ENCODE measurements at places on chromosomes 2 and 18.

GRCh38 chr2:42792583-42793333, at the start of gene HAAO:
Gene HAAO, minus strand, starts transcription at chr2:42792583. Its CDS starts 47 bp downstream, at chr2:42792536.
- peak; percentile 25 for DNase-seq

- DNase-seq, result peak; percentile 54
Observed at GRCh38 chr2:235779444-235779896, 285.6 kb downstream of the AGAP1 start.

GRCh38 chr18:57698571-57699276, 77.1 kb upstream of the NARS1 start:
- no peak for DNase-seq

- no peak for DNase-seq
Observed at GRCh38 chr2:75994759-75995158, 284.0 kb upstream of the GCFC2 start.

DNA sequence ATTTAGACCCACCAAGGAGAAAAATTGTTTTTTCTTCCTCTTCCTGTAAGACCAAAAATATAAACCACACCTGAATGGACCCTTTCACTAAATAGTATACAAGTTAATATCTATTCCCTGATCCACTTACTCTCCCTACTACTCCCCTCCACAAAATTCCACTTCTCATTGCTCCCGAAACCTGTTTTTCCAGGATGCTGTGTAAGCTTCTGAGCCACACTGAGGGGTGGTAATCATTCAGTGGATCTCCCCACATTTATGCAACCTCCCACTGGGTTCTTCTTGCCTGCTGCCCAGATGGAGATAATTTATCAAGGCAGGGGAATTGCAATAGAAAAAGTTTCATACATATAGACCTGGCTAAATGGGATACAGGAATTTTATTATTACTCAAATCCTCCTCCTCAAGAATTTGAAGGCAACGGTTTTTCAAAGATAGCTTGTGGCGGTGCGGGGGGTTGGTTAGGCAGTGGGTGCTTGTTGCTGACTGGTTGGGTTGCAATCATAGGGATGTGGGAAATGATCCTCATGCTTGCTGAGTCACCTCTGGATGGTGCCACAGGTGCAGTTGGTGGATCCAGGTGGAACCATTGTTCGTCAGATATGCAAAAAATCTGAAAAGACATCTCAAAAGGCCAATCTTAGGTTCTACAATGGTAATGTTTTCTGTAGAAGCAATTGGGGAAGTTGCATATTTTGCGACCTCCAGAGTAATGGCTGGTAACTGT, 970.3 kb downstream of the CNTNAP5 start:
- no peak for DNase-seq

DNA sequence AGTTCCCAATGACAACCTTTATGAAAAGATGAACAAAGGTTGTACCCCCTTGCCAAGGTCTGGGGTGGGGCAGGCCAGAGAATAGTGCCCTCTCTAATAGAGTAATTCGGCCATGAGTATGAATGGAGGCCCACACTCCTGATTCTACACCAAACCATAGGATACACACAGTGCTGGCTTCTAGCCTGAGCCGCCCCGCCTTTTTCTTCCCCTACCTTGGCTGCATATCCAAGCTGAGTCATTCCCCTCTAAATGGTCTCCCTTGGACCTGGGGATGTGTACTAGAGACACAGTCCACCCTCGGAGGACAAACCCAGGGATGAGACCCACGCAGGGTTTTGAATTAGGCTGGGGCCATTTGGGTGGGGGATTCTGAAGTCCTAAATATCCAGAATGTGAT, 107.2 kb upstream of the CAPN13 start:
- DNase-seq, result no peak

GRCh38 chr2:137229834-137230233, 464.5 kb downstream of the THSD7B start:
- no peak for DNase-seq

GRCh38 chr2:196530910-196531309, 108.6 kb upstream of the CCDC150 start:
- DNase-seq, result no peak

GRCh38 chr2:152637251-152637650, 80.0 kb downstream of the PRPF40A start:
- no peak for DNase-seq

- no peak for DNase-seq
Observed at GRCh38 chr2:46643951-46644350, 164.6 kb downstream of the TMEM247 start.

DNA sequence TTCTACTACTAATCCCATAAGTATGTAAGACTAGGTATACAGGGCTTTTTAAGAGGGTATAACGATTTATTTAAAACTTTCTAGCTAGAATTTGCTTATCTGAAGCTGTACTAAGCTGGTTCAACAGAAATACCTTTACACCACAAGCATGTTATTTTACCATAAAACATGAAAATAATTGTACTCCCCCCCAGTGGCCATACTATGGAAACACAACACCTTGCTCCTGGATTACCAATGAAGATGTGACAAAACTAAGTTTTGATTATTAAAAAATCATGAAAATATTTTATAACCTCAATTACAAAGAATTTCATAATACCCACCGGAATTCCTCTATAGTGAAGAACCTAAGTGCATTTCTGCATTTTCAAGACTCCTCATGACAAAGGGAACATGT, 27.3 kb downstream of the LPIN2 start:
- DNase-seq, result no peak

GRCh38 chr2:143513081-143513480, 383.9 kb downstream of the ARHGAP15 start:
- DNase-seq, result no peak

DNA sequence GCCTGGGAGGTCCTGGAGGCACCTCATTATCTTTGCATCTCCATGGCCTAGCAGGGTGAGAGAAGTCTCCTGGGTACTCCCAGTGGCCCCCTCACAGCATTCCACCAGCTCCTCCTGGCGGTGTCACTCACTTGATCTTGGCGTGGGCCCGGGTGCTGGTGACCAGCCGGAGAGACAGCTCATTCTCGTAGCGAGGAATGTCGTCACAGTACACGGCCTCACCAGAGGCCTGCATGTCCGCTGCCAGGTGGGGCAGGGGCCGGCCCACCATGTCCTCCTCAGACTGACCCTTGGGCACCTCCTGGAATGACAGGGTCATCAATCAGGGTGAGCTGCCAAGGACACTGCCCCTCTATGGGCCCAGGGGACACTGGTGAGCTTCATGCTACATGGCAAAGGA, 42.4 kb downstream of the XDH start:
- no peak for DNase-seq

DNA sequence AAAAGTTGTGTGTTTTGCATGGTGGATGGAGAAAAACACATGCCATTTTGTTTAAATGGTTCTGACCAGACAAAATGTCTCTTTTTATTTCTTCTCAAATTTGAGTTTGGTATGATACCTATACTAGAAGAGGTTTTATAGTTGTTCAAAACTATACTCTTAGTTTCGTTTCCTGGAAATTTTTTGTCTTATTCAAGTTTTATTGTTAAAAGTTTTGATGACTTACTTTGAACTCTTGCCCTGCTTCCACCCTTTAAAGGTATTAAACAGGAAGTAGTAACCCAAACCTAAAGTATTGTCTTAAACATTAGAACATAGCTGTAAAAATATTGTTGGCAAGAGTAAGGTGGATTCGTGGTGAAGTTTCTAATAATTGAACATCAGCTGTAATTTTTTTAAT, 98.2 kb downstream of the BABAM2 start:
- DNase-seq, result no peak

- DNase-seq, result no peak
Observed at GRCh38 chr2:204015118-204015843, 78.7 kb downstream of the ICOS start.

DNA sequence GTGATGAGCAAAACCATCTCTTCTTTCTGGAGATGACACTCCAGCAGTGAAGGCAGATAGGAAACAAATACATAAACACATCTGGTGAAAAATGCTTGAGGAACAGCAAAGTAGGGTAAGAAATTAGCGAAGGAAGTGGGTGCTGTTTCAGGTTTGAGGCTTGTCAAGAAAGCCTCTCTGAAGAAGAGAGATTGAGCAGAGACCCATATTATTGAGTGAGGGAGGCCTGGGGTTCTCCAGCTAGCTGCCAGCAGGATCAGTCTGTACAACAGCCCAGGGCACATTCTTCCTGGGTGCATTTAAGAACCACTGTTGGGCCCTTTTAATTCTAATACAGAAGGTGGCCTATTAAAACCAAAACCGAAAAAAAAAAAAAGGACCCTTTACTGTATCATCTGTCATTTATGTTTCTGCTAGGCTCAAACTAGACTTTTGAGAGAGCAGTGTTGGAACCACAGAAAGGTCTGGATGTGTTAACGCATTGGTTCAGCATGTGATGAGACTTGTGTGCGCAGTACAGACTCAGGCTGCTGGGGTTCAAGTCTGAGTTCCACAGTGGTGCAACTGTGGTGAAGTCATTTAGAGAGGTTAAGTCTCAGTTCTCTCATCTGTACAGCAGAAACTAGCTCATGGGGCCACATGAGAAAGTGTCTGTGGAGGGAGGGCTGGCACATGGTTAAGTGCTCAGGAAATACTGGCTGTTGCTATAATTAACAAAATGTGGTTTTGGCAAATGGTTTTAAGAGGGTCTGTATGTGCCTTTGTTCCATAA, 28.9 kb downstream of the MGAT5 start:
- no peak for DNase-seq

DNA sequence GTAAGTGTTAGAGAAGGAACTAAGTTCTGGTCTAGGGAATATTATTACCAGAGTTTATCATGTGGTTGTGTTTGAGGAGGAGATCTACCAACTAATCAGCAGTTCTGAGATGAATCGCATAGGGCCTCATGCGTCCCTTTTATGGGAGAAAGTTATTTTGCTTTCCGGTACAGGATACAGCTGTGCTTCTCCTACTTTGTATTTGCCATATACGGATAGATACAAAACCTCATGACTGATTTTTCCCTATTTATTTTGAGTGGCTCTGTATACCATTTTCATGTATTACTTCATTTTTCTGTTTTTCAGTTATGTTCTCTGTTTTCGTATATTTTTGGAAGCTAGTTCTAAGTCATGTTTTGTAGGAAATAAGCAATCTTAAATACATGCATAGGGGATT, 66.8 kb downstream of the ACSL3 start:
- no peak for DNase-seq

DNA sequence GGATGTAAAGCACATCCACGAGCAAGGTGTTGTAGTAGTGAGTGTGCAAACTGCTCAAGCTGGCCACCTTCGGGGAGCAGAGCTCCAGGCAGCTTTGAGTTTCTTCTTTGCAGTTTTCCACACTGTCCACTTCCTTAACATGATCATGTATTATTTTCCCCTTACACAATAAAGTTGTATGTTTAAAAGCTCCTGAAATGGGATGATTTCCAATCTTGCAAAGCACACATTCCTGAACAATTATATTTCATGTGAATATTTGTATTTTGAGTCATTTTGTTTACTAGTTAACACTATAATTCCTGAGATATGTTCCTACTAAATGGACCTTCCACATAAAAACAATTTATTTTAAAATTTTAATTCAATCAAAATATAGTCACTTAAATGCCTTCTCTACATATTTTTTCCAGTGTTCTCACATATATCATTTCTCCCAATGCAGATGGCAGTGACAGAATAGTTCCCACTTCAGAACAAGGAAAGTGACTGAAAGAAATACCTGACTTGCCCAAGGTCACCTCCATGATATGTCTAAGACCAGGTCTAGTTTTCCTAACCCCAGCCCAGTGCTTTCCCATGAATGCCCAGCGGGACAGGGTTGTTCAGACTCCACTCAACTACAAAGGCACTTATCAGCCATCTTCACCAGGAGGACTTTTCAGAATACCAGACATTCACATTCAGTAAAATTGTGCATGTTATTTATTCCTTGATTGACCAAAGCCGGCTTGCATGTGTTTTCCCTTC, 5.5 kb downstream of the CYB5A start:
- DNase-seq, result no peak

DNA sequence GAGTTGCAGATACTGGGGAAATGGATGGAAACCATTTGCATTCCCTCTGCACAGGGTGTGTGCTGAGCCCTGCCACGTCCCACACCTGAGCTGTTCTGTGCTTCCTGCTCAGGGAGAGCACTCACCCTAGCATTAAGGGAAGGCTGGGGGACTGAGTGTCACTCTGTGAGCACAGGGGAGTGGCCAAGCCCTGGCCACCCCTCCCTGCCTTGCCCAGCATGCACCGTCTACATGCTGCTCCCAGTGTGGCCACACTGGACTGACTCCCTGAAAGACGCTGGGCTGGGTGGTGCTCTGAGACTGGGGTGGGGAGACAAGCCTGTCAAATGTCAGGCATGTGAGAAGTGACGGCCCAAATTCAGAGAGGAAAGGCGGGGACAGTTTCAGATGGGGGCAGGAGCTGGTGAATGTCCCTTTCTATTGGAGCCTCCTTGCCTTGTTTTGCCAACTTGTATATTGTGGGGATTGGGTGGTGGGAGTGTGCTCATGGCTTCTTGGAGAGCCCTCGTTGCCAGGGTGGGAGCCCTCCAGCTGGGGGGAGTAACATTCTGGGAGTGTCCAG, 298.4 kb upstream of the HS6ST1 start:
- DNase-seq, result no peak

- no peak for DNase-seq
Observed at GRCh38 chr2:125450092-125450491, 1205.9 kb upstream of the GYPC start.

- DNase-seq, result no peak
Observed at GRCh38 chr18:8073167-8073566, 506.1 kb downstream of the PTPRM start.

DNA sequence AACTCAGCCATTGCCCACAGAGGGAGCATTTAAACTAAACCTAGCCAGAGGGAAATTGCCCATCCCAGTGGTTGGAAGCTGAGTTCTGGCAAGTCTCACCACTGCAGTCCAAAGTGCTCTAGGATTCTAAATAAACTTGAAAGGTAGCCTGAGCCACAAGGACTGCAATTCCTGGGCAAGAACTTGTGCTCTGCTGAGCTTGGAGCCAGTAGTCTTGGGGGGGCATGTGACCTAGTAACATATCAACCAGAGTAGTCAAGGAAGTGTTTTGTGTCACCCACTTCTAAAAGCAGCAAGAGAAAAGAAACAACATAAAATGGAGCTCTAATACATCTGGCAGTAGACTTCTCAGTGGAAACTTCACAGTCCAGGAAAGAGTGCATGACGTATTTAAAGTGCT, 167.0 kb downstream of the PTH2R start:
- no peak for DNase-seq

GRCh38 chr2:159409116-159409800, 122.8 kb upstream of the WDSUB1 start:
- no peak for DNase-seq
